Osteocyte (in vitro differentiated cells): ENCODE measurements at places on chromosomes 1 and 21.

- no peak for DNase-seq
Observed at GRCh38 chr1:153962088-153963029, 978 bp downstream of the SLC39A1 start.

DNA sequence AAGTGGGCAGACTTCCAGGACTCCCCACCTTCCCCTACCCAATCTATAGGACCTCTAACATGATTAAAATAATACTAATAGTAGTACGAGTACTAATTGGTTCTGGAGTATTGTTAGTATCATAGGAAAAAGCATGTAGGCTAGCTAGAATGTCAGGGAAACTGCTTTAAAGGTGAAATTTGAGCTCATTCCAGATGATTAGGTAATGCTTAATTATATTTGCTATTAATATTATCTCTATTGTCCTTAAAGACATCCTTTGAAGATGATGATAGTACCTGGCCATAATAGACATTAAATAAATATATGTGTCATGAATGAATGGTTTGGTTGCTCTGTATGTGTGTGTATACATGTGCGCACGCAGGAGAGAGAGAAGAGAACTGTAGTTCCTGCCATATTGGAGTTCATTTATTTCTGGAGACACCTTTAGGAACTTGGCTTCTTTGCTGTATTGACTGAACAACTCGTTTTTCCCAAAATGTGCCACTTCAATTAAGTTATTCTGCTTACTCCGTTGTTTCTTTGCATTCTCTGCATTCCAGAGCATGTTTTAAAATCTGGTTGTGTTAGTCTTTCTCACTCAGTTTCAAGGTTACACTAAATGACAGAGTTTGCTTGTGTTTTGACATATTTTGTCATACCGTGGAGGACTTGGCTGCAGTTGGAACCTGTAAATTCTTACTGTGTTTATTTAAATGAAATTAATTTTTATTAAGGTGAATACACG, 117.1 kb downstream of the OSBPL9 start:
- DNase-seq: no peak

DNA sequence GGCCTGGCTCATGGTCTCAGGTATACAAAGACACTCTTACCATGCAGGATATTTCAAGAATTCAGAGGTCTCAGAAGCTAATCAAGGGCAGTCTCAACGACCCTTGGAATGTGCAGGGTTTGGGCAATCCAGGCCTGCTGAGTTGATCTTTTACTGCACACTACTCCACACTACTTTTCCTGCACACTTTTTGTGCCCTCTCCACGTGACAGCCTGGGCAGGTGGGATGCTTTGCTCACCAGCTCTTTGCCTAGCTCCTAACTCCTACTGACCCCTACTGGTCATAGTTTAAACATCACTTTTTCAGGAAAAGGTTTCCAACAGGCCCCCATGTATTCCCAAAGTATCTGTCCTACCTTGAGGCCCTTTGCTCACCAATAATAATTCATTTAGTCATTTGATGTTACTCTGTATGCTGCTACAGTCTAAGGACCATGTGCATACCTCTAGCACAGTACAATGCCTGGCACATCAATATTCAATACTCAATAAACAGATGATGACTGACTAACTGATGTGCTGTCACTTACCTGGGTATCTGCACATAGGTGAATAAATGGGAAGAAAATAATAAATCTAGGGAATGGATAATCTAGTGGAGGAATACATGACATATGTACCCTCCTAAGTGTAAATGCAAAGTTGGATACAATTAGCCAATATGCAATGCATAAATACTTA, 9.6 kb downstream of the DUSP23 start:
- no peak for DNase-seq

- no peak for DNase-seq
Observed at GRCh38 chr1:43315481-43315880, 14.7 kb downstream of the TIE1 start.

- no peak for DNase-seq
Observed at GRCh38 chr21:43931489-43931888, 66.5 kb downstream of the AGPAT3 start.

GRCh38 chr1:66542811-66543767, 9.1 kb downstream of the SGIP1 start:
- no peak for DNase-seq

DNA sequence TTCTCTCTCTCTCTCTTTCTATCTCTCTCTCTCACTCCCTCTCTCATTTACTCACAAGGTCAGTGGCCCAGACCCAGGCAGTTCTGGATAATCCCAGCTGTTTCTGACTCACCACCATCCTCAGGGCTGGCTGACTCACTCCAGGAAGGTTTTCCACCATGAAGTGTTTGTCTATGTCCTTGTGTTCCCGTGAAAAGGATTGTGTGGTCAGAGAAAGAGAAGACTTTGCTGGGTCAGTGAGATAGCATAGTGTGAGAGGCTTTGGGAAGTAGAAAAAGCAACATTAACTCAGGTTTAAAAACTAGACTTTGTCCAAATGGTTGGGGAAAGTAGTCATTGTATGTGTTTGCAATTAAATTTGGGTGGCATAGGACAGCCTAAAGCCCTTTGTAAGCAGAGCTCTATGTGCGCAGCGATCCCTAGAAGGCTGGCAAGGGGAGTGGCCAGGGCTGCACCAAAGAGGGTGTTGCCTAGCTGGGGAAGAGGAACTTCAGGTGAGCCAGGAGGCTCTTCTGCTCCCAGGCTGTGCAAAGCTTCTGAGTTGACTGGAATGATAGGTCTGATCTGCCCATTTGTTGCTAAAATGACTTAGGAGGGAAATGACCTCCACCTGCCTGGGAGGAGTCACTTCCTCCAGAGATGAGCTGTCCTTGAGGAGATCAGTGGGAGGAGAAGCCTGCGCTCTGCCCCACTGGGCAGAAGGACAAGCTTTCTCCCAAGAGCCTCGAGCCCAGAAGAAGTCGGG, 4.9 kb upstream of the CAPN2 start:
- no peak for DNase-seq

- no peak for DNase-seq
Observed at GRCh38 chr1:170262276-170262939, 116.6 kb downstream of the NTMT2 start.

DNA sequence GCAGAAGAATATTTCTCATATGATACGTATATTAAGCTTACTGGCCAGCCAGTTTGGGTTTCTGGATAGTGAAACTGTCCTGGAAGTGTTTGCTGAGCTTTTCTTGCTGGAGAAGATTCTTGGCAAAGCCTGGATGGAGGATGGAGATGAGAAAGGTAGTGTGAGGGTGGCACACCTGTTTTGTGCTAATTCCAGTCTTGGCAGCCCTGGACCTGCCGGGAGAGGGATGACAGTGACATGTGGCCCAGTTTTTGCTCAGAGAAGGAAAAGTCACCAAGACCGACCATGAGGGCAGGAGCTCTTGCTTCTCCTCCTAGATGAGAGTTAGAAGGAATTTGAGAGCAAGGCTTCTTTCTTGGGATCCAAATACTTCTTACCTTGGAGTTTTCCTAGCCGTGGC, 34.1 kb downstream of the DOP1B start:
- no peak for DNase-seq

DNA sequence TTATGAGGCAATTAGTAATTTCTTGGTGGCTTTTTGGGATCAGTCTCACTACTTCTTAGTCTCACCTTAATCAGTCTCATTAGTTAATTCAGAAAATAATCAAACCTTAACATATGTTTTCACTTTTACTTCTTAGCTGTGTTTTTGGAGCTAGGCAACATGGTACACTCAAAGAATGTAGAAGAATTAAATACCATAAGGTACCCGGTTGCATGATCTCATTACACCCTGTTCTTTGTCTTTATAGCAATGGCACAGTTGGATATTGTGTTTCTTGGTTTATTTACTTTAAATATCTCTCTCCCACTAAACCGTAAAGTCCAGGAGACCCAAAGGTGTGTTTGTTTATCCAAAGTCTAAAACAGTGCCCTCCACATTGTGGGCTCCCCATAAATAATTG, 132.3 kb downstream of the TNFSF18 start:
- DNase-seq: no peak

DNA sequence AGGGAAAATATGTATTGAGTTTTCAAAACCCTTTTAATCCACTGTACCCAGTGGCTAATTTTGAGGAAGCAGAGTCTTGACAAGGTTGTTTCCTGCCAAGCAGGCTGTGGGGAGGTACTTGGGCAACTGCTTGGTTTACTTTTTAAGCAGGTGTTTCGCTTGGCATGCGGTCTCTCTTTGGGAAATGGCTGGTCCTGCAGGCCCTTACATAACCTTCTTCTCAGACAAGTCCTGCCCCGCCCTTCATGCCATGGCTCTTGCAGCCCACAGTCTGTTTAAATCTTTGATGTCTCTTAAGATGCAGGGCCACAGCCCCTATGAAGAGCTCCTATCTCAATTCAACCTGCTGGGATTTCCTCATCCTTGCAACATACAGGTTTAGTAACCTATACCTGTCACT, 36.0 kb upstream of the ABCD3 start:
- no peak for DNase-seq
